ENCODE measurements at places on chromosomes 16 and 17.

DNA sequence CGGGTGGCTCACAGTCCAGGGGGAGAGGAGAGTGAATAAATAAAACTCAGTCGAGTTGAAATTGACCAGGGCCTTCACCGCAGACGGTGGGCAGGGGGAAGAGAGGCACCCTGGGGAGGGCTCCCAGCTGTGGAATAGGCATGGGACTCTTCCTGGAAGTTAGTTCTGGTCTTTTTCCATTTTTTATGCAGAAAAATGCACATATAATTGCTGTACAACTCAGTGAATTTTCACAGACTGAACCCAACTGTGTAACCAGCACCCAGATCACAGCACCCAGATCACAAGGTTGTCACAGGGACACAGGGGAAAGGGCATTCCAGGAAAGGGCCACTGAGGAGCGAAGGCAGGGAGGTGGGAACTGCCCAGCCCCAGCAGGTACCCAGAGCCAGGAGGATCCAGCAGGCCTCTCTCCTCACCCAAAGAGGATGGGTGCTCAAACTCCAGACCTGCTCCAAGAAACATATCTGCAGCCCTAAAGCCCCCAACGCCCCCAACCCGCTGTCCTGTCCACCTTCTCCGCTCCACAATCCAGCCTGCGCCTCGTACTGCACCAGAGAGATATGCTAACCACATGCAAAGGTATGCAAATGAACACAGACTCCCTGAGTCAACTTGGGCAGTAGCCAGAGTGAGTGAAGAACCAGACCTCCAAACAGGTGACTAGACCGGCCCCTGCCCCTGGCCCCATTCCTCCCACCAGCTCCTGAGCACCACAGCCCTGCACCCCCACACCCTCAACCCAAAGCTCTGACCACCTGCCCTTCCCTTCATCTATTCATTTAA, 29.1 kb upstream of the EIF1 start:
- DNase-seq: no peak

GRCh38 chr17:3529817-3530741, 27.5 kb downstream of the TRPV3 start:
- DNase-seq: peak; percentile 30

DNA sequence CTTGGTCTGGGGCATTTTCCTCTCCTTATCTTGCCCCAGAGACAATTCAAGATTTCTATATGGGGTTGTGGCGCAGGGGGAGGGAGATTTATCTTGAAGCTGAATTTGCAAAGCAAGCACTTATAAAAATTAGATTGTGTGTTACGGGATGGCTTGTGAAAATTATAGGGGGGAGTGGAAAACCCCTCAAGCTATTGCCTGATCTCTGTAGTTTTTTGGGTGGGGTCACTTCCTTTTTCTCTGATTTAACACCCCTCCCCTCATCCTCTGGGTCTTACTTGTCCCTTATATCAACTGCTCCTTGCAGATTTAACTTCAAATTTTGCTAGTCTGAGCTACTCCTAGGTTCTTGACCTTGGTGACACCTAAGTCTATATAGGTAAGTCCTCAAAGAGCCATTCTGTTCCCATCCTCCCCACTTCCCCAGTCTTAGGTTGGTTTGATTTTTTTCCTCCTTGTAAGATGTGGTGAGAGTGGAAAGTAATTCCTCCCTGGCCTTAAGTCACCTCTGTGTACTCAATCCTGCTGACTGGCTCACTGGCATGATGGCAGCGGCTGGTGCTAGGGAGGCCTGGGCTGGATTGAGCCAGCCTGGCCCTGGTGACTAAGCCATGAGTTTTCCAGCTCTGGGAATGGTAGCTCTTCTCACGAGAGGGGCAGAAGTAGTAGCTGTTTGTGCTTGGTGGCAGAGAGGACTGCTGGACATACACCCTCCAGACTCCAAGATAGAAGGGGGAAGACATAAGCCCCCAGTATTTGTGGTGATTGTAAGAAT, 2.3 kb downstream of the ARL4D start:
- DNase-seq: no peak

DNA sequence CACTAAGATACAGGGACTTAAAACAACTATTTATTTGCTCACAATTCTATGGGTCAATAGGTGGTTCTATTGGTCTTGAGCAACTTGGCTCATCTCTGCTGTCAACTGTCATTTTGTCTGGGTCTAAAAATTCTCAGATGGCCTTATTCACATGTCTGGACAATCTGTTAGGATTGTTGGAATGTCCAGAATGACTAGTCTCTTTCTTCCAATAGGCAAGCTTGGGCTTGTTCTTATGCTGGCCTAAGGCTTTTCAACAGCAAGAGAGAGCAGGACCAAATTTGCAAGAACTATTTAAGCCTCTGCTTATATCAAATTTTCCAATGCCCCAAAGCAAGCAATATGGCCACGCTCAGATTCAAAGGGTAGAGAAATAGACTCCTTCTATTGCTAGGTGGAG, 240.9 kb downstream of the KIF2B start:
- no peak for DNase-seq

DNA sequence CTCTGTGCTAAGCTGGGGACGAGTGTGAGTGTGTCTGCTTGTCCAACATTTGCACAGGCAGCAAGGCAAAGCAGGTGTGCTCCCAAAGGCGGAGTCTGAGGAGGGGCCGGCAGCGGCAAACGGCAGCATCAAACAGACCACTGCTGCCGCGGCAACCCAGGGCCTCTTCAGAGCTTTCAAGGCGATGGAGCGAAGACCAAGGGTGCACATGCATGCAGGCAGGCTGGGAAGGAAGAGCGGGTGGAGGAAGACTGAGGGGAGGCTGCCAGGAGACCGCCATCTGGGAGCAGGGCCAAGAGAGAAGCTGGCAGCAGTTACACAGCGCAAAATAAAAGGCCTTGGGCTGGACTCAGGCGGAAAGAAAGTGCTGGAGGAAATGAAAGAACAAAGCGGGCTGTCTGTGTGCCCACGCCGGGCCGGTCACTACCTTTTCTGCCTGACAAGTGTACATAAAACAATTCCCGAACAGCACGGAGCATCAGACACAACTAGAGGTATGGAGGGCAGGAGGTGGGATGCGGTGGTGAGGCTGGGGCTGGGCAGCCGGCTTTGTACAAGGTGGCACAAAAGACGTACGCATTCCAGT, 8.5 kb downstream of the TIMM22 start:
- DNase-seq: no peak

GRCh38 chr17:38733982-38734973, 4.1 kb downstream of the CISD3 start:
- DNase-seq: no peak

- no peak for DNase-seq
Observed at GRCh38 chr16:57935904-57936303, 35.0 kb downstream of the CNGB1 start.

DNA sequence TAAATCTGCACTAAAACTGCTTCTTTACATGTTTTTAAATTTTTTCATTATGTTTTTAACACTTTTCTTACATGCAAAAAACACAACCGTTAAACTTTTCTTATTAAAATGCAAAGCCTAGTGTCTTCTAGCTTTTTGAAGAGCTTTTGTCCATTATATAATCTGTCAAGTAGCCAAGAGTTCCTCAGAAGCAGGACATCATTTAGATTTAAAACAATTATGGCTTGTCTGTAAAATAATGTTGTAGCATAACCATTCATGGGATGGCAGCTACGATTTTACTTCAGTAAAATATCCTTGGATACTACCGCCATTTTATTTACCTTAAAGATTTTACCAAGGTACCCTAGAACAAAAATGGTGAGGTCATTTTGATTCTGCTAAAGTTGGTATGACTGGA, 2.8 kb downstream of the OMG start:
- DNase-seq: no peak

DNA sequence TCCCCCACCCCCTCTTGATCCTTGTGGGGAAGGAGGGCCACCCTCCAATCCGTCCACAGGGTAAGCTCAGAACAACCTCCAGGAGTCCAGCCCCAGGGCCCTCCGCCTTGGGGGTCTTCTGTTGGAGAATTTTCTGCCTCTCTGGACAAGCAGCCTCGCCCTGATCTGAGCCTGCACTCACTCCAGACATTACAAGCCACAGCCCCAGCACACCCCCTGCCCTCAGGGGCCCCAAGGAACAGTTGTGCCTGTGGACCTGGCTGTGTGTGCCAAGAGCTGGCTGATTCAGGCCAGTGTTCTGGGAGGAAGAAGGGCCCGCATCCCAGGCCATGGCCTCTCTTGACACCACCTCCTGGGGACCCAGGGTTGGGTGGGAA, 477 bp upstream of the ARHGAP27 start:
- DNase-seq: no peak

DNA sequence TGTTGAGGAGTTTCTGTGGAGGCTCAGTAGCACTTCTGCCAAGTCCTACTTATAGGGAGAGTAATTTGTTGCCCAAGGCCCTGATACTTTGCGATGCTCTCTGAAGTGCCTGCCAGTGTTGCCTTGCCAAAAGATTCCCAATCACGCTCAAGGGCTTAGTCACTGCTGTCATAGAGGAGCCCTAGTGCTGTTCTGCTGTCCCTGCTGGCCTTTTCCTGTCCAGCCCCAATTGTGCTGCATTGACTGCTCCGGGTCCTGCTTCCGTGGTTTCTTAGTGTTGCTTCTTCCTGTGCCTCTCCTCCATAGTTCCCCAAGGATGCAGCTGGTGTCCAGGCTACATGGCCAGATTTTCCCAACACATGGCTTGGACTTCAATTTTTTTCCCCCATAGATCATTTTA, 13.9 kb downstream of the NUP93 start:
- no peak for DNase-seq

- DNase-seq: no peak
Observed at GRCh38 chr17:71024172-71024571, 854.8 kb downstream of the KCNJ2 start.

- DNase-seq: no peak
Observed at GRCh38 chr17:50129353-50129727, 620 bp downstream of the SAMD14 start.

GRCh38 chr16:68629351-68629910, 15.7 kb upstream of the CDH3 start:
- no peak for DNase-seq

DNA sequence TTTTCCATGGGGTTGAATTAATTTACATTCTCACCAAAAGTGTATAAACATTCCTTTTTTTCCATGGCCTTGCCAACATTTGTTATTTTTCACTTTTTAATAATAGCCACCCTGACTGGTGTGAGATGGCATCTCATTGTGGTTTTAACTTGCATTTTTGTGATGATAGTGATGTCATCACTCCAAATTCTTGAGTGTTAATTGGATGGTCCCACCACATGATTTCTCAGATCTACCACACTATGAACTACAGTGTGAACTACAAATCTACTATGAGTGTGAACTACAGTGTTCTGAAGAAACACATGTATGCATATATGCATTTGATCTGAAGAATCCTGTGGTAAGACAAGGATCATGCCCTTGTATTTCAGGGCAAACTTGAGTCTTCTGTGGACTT, 340.1 kb downstream of the ABCC12 start:
- DNase-seq: no peak

DNA sequence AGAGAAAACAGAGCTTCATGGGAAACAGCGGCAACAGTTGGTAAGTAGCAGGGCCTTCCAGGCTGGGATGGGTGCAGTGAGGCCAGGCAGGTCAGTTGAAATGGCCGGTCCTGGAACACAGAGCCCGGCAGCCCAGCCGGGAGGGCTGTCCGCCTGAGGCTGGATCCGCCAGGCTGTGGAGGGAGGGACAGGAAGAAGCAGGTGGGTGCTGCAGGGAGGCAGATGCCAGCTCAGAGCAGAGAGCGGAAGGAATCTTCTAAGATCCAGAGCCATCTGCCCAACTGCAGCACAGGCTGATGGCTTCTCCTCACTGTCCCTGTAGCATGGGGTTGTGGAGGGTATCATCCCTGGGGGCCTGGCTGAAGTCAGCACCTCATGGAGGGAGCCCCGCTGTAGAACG, 599 bp downstream of the RNF112 start:
- DNase-seq: no peak

GRCh38 chr17:40361925-40362695, 2.4 kb downstream of the GJD3 start:
- no peak for DNase-seq

DNA sequence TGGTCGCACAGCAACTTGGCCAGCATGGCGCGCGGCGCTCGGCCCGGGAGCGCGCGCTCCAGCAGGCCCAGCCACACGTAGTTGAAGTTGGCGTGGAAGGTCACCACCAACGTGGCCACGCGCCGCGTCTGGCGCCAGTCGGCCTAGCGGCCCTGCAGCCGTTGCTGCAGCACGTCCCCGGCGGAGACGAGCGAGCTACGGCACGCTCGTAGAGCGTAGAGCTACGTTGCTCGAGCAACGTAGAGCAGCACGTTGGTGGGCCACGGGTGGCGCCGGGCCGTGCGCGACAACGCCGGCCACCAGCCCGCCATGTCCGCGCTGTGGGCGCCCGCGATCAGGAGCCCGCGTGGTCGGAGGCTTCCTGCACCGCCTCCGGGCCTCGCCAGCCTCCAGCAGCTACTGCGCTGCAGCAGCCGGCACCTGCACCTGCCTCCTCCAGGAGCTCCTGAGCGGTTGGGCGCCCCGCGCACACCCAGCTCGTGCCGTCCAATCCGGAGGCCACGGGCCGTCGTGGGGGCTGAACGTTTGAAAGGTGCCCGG, 13.4 kb upstream of the SULT1A1 start:
- DNase-seq: no peak

DNA sequence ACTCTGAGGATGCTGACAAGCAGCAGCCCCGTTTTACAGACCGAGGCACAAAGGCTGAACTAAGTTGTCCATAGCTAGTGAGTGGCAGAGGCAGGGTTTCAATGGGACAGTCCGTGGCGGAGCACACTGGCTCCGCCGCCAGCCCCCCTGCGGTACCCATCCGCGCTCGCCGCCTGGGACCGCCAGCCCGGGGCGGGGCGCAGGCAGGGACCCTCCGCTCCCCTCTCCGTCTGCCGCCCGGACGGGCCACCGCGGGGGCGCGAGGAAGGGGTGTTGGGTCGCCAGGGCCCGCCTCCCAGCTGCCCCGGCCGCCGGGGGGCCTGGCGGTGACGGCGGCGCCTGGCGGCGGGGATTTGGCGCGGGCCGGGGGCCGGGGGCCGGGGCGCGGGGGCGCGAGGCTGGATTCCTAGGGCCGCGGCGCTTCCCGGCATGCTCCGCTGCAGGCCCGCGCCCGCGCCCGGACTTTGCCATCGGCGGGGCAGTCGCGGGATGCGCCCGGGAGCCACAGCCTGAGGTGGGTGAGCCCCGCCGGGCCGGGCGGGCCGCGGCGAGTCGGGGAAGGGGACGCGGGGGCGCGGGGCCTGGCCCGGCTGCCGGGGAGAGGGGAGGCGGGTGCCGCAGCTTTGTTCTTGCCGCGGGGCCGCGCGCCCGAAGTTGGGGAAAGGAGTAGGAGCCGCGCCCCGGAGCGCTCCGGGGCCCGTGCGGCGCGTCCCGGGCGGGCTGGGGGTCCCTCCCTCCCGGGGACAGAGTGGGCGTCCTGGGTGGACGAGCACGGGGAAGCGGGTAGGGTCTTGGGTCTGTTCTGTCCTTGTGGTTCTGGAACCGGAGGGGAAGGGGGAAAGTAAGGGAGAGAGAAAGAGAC, at the start of gene TMEM98:
Gene TMEM98, plus strand, starts transcription at position 430 of the 862 bp plus-strand sequence. CDS start 3,376 bp downstream, outside the sequence.
- DNase-seq: peak; percentile 48

- no peak for DNase-seq
Observed at GRCh38 chr17:29909236-29910003, 20.6 kb downstream of the SSH2 start.

- DNase-seq: no peak
Observed at GRCh38 chr16:72110662-72111615, 17.3 kb downstream of the DHX38 start.

GRCh38 chr16:79647586-79647985, 47.0 kb upstream of the MAF start:
- no peak for DNase-seq

- DNase-seq: no peak
Observed at GRCh38 chr17:74274060-74274708, at the start of gene DNAI2. TSS of gene DNAI2 (plus strand) at chr17:74274234. CDS start at chr17:74281818, 7,584 bp downstream.
